ENCODE measurements at places on chromosomes 3 and 15.

DNA sequence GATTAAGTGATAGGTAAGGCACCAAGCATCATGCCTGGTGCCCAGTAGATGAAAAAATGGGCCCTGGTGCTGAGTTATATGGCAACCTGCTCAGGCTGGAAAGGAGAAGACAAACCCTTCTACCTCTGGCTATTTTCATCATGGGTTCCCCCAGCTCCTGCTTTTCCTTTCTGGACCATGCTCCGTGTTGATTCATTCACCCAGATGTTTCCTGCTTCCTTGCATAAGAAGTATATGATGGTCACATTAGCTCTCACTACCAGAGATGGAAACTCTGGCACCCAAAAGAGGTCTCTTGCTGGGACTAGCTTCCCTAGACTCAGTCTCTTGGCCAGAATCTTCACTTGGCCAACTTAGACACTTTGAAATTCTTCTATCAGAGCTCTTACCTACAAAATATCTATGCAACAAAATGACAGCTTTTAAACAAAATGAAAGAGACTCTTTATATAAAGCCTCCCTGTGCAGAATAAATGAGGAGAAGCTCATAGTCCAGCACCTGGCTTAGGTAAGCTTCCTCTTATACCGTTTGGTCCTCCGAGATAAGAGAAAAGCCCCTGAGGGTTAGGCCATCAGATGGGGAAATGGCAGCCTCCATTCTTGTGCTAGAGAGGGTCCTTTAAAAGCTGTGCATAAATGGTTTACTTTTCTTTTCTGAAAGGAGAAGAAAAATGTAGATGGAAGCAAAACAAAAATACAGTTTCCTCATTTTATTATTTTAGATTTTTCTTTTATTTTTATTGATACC lies 46.8 kb upstream of the MCF2L2 start:
- H3K36me3 ChIP-seq, result no peaks in the 10 kb centered on the region
- DNase-seq, result no peak
- H3K27ac ChIP-seq, result no peak overlapping the region
- peaks cover 3% of the 10 kb centered on the region for H3K4me1 ChIP-seq

GRCh38 chr15:77915261-77915960 lies 162.1 kb downstream of the TBC1D2B start:
- no peak overlapping the region for H3K27ac ChIP-seq
- no peak for DNase-seq
- peaks cover 19% of the 10 kb centered on the region for H3K27me3 ChIP-seq
- H3K4me1 ChIP-seq, result peaks cover 2% of the 10 kb centered on the region

DNA sequence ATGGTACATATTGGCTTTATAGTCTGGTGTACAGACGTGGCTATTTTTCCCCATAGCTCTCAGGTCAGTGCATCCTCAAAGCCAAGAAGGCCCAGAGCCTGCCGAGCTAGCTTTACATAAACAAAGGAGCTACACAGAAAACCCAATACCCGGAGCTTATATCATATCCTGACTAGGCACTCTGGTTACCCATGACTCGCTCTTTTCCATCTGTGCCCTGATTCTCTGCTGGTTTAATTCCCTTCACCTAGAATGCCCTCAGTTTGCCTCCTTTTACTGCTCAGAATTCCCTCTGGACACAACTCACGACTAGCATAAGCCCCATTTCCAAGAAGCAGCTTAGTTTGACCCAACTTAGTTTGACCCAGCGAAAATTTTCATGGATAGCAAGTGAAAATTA lies 110.8 kb downstream of the TIGIT start:
- no peaks in the 10 kb centered on the region for H3K36me3 ChIP-seq
- DNase-seq, result no peak
- no peak overlapping the region for H3K4me3 ChIP-seq
- no peaks in the 10 kb centered on the region for H3K4me1 ChIP-seq
- H3K27ac ChIP-seq, result no peak overlapping the region
- peaks cover 5% of the 10 kb centered on the region for H3K27me3 ChIP-seq

DNA sequence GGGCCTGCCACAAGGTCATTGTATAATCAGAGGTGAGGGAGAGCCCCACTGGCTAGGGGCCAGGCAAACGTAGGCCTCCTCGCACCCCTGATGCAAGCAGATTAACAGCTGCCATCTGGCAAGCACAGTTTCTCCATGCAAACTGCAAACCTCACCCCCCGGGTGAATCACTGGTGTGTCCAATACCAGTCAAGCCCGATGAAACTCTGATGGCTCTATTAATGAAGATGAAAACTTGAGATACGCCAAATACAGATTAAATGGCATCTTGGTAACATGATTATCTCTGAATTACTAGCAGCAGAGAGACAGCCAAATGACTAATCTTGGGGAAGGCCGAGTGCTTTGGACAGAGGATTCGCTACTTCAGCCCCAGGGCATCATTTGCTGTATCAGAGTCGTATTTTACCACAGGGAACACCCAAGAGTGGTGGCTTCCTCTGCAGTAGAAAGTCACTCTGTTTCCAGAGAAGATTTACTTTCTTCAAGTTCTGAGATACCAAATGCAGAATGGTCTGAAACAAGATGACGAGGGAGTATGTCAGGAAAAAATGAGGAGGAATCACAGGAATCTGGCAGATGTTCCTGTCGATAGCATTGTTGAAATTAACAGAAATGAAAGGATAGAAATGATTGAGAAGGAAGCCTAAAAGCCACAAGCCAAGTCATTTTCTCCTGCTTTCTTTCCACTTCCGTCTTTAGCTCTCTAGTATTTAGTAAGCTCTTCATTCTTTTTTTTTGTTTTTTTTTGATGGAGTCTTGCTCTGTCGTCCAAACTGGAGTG lies 96.2 kb upstream of the NR2F2 start:
- no peak overlapping the region for H3K4me3 ChIP-seq
- no peak overlapping the region for H3K27ac ChIP-seq
- H3K36me3 ChIP-seq, result no peaks in the 10 kb centered on the region
- no peaks in the 10 kb centered on the region for H3K4me1 ChIP-seq
- DNase-seq, result no peak

DNA sequence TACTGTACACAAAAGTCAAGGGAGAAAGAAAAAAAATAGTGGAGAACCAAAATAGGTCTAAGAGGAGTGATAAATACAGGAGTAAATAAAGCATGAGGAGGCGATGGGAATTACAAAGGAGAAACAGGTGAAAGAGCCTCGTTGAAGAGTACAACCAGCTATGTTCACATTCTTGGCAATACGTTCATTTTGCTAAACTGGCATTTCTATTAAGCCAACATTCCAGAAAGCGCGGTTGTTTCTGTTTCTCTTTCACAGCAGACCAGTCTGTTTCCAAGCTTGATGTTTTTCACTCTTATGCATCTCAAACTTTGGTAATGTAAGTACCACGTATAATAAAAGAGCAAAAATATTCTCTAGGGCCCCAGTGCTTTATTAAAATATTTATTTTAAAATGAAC lies 74.5 kb downstream of the NSUN3 start:
- H3K27me3 ChIP-seq, result no peaks in the 10 kb centered on the region
- no peak overlapping the region for H3K4me3 ChIP-seq
- no peaks in the 10 kb centered on the region for H3K4me1 ChIP-seq
- no peak overlapping the region for H3K27ac ChIP-seq
- DNase-seq, result no peak

GRCh38 chr3:197458179-197458707 lies 97.5 kb downstream of the BDH1 start:
- H3K36me3 ChIP-seq, result peaks cover 2% of the 10 kb centered on the region
- no peak for DNase-seq
- peak overlapping the region; percentile 15 for H3K4me3 ChIP-seq
- H3K27me3 ChIP-seq, result peaks cover 25% of the 10 kb centered on the region

GRCh38 chr3:144039661-144040060 lies 68.0 kb downstream of the DIPK2A start:
- no peak overlapping the region for H3K27ac ChIP-seq
- H3K4me1 ChIP-seq, result peaks cover 2% of the 10 kb centered on the region
- H3K27me3 ChIP-seq, result peaks cover 10% of the 10 kb centered on the region
- H3K36me3 ChIP-seq, result no peaks in the 10 kb centered on the region
- DNase-seq, result no peak
- no peak overlapping the region for H3K4me3 ChIP-seq

DNA sequence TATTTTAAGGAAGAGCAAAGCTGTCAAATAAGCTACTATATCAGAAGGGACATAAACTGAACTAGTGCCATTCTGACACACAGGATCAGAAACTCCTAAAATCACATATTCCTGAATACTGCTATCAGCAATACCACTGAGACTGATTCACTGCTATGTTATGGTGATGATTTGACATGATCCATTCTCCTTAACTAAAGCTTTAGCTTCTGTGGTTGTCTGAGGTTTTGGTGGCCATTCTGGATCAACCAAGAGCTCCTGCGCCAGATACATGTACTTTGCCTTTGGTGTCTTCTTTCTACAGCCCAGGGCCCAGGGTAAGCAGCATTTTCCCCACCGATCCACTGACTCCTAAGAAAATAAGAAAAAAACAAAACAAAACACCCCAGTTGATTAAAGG lies 6.7 kb upstream of the GP5 start:
- no peaks in the 10 kb centered on the region for H3K27me3 ChIP-seq
- DNase-seq, result no peak
- H3K4me3 ChIP-seq, result no peak overlapping the region
- peaks cover 4% of the 10 kb centered on the region for H3K4me1 ChIP-seq
- peaks cover 23% of the 10 kb centered on the region for H3K36me3 ChIP-seq

GRCh38 chr3:79284781-79285180 lies 483.0 kb downstream of the ROBO1 start:
- H3K4me1 ChIP-seq, result no peaks in the 10 kb centered on the region
- H3K27me3 ChIP-seq, result no peaks in the 10 kb centered on the region
- no peaks in the 10 kb centered on the region for H3K36me3 ChIP-seq
- H3K4me3 ChIP-seq, result no peak overlapping the region
- H3K27ac ChIP-seq, result no peak overlapping the region
- no peak for DNase-seq

DNA sequence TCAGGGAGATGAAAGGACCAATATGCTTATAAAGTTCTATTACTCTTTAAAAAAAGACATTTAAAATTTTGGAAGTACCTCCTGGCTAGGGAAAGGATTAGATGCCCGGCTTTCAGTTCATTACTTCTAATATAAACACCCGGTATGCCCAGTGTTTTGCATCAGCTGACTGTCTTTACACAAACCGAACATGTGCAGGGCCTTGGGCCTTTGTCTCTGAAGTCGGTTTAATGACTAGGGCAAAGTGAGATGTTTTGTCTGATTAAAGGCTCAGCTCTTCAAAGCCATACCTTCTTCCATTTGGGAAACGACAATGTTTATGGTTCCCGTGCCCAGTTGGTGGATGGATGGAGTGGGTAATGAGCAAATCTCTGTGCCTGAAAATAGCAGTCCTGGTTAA lies 179.3 kb upstream of the LRTM1 start:
- no peaks in the 10 kb centered on the region for H3K4me1 ChIP-seq
- H3K27ac ChIP-seq, result no peak overlapping the region
- H3K36me3 ChIP-seq, result no peaks in the 10 kb centered on the region
- H3K27me3 ChIP-seq, result no peaks in the 10 kb centered on the region
- no peak for DNase-seq

- peak overlapping the region; percentile 99 for H3K4me3 ChIP-seq
- peak; percentile 56 for DNase-seq
- H3K4me1 ChIP-seq, result peaks cover 17% of the 10 kb centered on the region
- peak overlapping the region; percentile 94 for H3K27ac ChIP-seq
Measured at GRCh38 chr3:155870945-155871745, 695 bp downstream of the GMPS start.

GRCh38 chr15:71651750-71652186 lies 158.6 kb upstream of the NR2E3 start:
- peak; percentile 5 for DNase-seq
- no peak overlapping the region for H3K27ac ChIP-seq
- no peak overlapping the region for H3K4me3 ChIP-seq
- peaks cover 7% of the 10 kb centered on the region for H3K27me3 ChIP-seq

GRCh38 chr3:115975353-115975752 lies 352.0 kb downstream of the GAP43 start:
- H3K36me3 ChIP-seq, result no peaks in the 10 kb centered on the region
- H3K4me1 ChIP-seq, result no peaks in the 10 kb centered on the region
- H3K27ac ChIP-seq, result no peak overlapping the region
- H3K4me3 ChIP-seq, result no peak overlapping the region

GRCh38 chr3:113287803-113288648 lies 76.7 kb downstream of the BOC start:
- H3K27ac ChIP-seq, result no peak overlapping the region
- H3K36me3 ChIP-seq, result no peaks in the 10 kb centered on the region
- H3K4me1 ChIP-seq, result no peaks in the 10 kb centered on the region
- peak; percentile 24 for DNase-seq
- H3K27me3 ChIP-seq, result no peaks in the 10 kb centered on the region

- H3K27ac ChIP-seq, result no peak overlapping the region
- H3K27me3 ChIP-seq, result no peaks in the 10 kb centered on the region
- no peak for DNase-seq
- peaks cover 11% of the 10 kb centered on the region for H3K4me1 ChIP-seq
- no peaks in the 10 kb centered on the region for H3K36me3 ChIP-seq
Measured at GRCh38 chr15:64029110-64029509, 17.2 kb downstream of the DAPK2 start.

DNA sequence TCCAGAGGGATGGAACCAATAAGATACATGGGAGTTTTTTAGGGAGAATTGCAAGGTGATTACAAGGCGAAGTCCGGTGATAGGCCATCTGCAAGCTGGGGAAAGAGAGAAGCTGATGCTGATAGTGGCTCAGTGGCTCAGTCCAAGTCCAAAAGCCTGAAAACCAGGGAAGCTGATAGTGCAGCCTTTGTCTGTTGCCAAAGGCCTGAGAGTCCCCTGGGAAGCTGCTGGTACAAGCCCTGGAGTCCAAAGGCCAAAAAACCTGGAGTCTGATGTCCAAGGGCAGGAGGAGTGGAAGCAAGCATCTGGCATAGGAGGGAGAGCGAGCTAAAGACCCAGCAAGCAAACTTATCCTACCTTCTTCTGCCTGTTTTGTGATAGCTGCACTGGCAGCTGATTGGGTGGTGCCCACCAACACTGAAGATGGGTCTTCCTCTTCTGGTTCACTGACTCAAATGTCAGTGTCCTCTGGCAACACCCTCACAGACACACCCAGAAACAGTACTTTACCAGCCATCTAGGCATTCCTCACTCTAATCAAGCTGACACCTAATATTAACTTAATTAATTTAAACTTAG lies 16.7 kb downstream of the TFG start:
- H3K4me3 ChIP-seq, result no peak overlapping the region
- H3K4me1 ChIP-seq, result peaks cover 22% of the 10 kb centered on the region
- DNase-seq, result no peak
- H3K36me3 ChIP-seq, result peaks cover 54% of the 10 kb centered on the region

- H3K27me3 ChIP-seq, result no peaks in the 10 kb centered on the region
- H3K4me1 ChIP-seq, result peaks cover 23% of the 10 kb centered on the region
- DNase-seq, result no peak
- H3K36me3 ChIP-seq, result no peaks in the 10 kb centered on the region
Measured at GRCh38 chr3:43019006-43019809, 40.1 kb downstream of the GASK1A start.

DNA sequence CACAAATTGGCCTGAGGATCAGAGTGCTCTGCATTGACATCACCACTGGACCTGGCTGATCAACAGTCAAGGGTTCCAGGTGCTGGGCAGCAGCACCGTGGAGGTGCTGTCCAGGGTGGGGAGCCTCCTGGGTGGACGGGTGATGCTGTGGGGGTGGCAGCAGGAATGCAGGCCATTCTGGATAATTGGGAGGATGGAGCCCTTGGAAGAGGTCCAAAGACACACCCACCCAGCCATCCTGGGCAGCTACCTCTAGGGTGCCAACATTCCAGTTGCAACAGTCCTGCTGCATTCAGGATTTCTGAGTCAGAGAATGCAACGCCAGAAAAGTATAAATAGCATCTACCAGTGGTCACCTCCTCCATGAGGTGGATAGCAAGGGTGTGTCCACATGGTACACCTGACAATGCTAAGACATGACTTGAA lies 26.8 kb downstream of the STARD5 start:
- peaks cover 59% of the 10 kb centered on the region for H3K36me3 ChIP-seq
- peak overlapping the region; percentile 97 for H3K27ac ChIP-seq
- H3K27me3 ChIP-seq, result no peaks in the 10 kb centered on the region
- DNase-seq, result no peak
- H3K4me3 ChIP-seq, result peak overlapping the region; percentile 97

GRCh38 chr3:88535563-88535962 lies 385.8 kb downstream of the C3orf38 start:
- H3K36me3 ChIP-seq, result no peaks in the 10 kb centered on the region
- no peaks in the 10 kb centered on the region for H3K27me3 ChIP-seq
- H3K4me3 ChIP-seq, result no peak overlapping the region
- H3K27ac ChIP-seq, result no peak overlapping the region
- no peaks in the 10 kb centered on the region for H3K4me1 ChIP-seq

Data from T-helper 2 cell treated with Interferon-gamma antibody and Interleukin-4, amounts not matched to agents 5 μg/mL and 100 μg/mL, for 36 hours (primary cell).